ENCODE measurements at places on chromosomes 13 and 19. TPM values are rescaled to one million over a fixed set of nuclear protein-coding genes. Genes with fewer than 3 reads are reported as not detected.

Gene GARIN5A
- 2.2 TPM for total RNA-seq

Gene PEAK3
- 0.22 TPM for total RNA-seq

Gene PSG7
- total RNA-seq: not detected

Gene ONECUT3
- 0.02 TPM for total RNA-seq

Gene SPTBN4
- 0.67 TPM for total RNA-seq
